Breast epithelium (tissue), 4 donors: ENCODE measurements at places on chromosomes 5 and 9. TPM values are rescaled to one million over a fixed set of nuclear protein-coding genes. Genes with fewer than 3 reads are reported as not detected.

NUTM2F gene
- not detected for total RNA-seq

DNA sequence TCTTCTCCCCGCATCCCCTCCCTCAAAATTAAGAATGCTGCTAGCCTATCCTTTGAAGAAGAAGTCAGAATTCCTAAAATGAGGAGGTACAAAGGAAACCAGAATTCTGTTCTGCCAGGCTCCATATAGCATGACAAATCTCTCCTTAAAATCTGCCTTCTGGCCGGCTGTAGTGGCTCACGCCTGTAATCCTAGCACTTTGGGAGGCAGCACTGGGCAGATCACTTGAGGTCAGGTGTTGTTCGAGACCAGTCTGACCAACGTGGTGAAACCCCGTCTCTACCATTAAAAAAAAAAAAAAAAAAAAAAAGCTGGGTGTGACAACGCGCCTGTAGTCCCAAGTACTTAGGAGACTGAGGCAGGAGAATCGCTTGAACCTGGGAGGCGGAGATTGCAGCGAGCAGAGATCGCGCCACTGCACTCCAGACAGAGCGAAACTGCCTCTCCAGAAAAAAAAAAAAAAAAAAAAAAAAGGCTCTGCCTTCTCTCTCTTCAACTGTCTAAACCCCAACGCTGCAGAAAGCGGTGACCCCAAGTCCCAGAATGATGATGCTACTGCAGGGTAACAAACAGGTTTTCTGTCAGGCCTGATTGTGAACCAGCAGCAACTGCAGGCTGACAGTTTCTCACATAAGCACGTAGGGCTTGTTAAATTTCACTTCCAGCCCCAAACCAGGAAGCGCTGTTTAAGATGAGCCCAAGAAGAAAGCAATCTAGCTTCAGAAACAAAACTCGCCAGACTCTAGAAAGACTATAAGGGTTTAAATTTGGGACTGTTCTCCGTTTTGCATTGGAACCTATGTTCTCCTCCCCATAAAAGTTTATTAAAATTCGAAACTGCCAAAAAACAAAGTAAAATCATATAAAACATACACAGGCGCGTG lies 963 bp upstream of the CAST start:
- DNase-seq: no peak

GRCh38 chr5:160649304-160649703 lies 202.7 kb downstream of the ATP10B start:
- DNase-seq: no peak

GRCh38 chr9:94135222-94135621 lies 51.0 kb downstream of the PTPDC1 start:
- peak; percentile 76 for DNase-seq

DNA sequence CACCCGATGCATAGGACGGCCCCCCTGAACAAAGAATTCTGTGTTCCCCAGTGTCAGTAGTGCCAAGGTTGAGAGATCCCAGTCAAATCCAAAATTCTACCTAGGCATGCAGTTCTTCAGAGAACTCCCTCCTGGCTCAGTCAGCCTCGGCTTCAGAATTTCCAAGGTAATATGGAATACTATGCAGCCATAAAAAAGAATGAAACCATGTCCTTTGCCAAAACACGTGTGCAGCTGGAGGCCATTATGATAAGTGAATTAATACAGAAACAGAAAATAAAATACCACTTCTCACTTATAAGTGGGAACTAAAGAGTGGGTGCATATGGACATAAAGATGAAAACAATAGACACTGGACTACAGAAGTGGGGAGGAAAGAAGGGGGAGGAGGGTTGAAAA lies 87.1 kb upstream of the TRIO start:
- DNase-seq: no peak
